ENCODE measurements at places on chromosomes 12 and 14.

GRCh38 chr12:28390761-28391385 is 200.6 kb downstream of the CCDC91 start:
- no peak for DNase-seq

DNA sequence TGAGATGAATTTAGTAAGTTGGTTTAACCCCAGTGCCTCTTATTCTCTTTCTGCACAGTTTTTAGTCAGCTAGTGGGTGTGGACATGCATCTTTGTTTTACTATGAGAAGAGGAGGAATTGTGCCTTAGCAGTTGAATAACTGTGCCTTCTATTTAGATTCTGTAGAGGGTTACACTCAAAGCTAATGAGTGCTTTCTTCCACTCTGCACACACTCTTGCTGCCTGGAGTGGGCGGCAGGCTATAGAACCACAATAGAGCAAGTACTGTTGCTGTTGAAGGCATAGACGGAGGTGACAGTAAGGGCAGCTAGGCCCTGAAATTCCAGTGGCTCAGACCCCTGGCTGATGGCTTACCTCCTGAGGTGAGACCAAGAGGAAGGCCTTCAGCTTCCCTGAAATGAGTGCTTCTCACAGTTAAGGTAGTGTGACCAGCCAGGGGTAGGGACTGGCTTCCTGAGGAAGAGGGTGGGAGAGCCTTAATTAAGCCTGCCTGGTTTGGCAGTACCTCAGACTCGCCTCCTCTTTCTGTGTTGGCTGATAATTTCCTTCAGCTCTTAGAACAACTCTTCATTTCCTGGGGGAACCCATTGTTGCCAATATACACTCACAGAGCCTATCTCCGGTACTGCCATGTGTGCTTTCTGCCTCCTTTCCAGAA is 24.7 kb downstream of the SUSD6 start:
- DNase-seq, result no peak

DNA sequence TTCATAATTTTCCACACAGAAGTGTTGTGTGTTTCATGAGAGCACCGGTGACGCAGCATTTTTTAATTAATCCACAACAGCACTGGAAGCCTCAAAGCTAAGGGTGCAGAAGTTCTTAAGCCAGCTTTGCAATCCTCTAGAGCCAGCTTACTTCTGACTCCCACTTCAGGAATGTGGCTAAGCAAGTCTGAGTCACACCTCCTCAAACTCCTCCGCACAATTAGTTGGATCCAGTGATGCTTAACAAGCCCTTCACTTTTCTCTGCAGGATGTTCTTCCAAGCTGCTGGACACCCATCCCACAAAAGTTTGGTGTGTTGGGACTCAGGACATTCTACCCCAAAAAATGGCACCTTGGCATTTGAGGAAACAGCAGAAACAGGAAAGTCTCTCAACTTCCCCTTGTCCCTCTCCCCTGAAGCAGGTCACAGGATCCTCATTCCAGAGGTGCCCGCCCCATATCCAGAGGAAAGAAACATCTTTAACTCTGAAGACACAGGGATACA is 210.0 kb downstream of the PPM1H start:
- DNase-seq, result no peak

DNA sequence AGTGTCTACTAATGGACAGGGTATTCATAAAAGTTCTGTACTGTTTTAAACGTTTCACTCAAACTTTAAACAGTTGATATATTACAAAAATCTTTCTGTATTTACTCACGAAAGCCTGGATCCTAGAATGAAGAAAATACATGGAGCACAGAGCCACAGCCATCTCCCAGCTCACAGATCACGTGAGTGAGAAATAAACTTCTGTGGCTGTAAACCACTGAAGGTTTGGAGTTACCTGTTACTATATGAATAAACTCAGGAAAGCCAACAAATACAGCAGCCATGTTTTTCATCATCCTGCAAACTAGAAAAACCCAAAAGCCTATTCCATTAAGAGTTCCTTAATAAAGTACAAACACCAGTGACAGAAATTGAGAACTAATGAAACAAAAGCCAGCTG is 867 bp upstream of the TDG start:
- no peak for DNase-seq

DNA sequence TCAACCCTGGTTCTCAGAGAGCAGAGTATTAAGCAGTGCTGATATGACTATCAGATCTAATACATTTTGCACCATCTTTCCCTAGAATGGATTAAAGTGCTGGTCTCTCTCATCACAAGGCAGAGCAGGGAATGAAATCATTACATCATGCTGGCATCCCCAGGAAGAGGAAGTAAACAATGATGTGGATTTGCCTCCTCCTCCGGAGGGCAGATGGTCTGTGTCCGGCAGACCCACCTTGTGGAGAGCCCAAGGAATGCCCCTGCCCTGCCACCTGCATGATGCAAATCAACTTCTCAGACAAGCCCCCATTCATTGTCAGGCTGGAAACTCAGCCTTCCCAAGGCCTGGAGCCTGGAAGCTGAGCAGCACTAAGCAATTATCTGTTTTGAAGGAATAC is 1149.1 kb downstream of the VRK1 start:
- DNase-seq, result no peak

Data from SHP77 (cell line).